ENCODE measurements at places on chromosomes 2 and 18.

GRCh38 chr18:3048121-3048520, 35.2 kb upstream of the LPIN2 start:
- DNase-seq, result no peak

- DNase-seq, result no peak
These were observed 49.5 kb downstream of the CHST9 start for GRCh38 chr18:27135504-27136207.

GRCh38 chr18:27143580-27144287, 41.4 kb downstream of the CHST9 start:
- DNase-seq, result no peak

GRCh38 chr2:96505231-96505889, at the start of gene NEURL3:
TSS of gene NEURL3 (minus strand) at chr2:96505357. CDS start at chr2:96505286, 71 bp downstream.
- no peak for DNase-seq

GRCh38 chr2:188235364-188235763, 56.3 kb upstream of the GULP1 start:
- DNase-seq, result no peak

- no peak for DNase-seq
These were observed 248.8 kb downstream of the IRS1 start for GRCh38 chr2:226550801-226551200.

DNA sequence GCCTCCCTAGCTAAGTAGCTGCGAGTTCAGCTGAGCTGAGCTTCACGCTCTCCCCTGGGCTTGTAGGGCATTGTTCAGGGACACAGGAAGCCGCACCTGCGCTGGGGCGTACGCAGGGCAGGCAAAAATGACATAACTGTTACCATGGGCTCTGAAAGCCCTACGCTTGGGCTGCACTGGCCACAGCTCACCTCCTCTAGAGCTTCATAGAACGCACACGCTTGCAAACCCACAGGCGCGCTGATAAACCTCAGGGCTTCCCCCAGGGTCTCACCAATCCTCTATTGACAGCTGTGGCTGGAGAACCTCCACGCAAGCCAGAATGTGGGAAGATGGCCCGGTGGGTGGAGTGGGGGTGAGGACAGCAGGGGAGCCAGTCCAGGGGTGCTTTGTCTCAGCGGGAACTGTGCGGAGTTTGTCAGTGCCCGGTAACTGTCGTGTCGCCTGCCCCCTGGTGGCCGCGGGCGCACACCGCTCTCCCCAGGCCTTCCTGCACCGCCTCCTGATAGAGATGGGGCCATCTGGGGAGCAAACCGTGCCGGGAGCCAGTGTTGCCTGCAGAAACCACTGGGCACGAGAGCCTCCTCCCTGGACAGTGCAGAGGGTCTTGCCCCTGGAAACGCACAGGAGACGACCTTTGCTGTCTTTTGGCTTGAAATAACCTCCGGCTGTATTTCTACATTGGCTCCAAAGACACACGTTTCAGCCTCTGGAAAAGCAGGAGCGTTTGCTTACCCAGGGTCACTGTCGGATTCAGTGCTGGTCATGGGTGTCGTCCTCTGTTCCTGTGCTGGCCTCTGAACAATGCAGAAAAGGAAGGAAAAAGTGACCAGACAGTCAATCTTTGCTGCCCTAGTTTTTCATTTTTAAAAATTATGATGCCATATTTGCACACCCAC, 17.0 kb upstream of the CIDEA start:
- DNase-seq, result peak; percentile 14

GRCh38 chr2:219483451-219484342, 15.0 kb upstream of the GMPPA start:
- DNase-seq, result no peak

DNA sequence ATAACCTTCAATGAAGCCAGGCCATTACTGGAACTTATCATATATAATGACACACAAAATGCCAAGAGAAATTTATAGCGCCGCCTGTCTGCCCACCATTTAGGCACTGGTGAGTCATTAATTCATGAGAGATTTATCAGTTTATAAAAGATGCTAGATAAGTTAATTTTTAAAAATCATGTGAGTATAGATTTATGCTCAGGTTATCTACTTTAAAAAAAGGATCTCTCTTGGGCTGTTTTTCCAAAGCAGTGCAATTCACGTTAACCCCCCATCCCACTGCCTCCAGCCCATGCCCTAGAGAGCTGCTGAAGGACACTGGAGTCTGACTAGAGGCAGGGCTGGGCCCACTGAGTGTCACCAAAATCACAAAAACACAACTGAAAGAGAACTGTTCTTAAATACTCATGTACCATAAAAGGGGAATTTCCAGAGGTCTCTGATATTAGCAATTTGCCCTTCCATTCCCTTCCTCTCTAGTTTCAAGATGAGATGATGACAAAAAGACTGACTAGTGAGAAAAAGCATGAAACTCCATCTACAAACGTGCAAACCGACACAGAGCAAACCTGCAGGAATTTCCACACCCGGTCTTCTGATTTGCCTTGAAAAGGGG, 160.8 kb downstream of the BCL2 start:
- no peak for DNase-seq

DNA sequence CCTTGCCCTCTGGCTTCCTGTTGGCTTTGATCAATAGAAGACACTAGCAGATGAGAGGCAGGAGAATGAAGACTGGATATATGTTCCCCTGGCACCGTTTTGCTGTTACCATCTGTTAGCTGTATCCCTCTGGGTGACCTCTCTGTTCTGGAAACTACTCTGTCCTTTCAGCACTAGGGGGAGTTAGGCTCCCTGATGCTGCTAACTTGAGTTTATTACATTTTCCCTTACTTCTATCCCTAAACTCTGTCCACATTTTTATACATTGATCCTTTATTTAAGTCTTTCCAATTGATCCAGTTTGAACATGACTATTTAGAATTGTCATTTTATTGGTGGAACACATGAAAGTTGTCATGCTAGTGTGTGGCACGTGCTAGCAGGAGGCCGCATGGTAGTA, 1014.3 kb upstream of the CDH2 start:
- no peak for DNase-seq

- peak; percentile 24 for DNase-seq
These were observed at the start of gene MC5R for GRCh38 chr18:13823707-13824395. TSS of gene MC5R (plus strand) at chr18:13824149. CDS start at chr18:13825766, 1,617 bp downstream.

DNA sequence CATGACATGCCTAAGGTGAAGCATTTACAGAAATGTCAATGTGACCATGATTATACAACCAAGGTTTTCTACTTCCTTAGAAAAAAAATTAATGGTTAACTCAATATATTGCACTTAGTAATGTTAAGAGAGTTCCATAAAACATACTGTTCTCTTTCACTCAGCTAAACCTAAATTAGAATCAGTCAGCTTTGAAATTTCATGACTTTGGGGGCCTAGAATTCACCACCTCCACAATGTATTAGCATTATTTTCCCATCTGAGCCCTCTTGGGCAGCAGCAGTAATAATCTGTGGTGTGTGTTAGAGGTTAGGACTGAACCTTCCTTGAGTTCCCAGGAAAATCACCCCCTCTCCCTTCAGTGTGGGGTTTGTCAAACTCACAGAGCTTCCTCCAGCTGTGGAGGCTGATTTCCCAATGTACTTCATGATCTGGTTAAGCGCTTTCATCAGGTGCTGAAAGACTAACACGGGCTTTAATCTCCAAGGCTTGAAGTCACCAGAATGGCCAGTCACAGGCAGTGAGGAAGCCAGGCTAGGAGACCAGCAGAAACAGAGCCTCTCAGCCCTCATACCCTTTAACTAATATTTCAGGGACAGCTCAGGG, 7.1 kb upstream of the UPP2 start:
- no peak for DNase-seq

DNA sequence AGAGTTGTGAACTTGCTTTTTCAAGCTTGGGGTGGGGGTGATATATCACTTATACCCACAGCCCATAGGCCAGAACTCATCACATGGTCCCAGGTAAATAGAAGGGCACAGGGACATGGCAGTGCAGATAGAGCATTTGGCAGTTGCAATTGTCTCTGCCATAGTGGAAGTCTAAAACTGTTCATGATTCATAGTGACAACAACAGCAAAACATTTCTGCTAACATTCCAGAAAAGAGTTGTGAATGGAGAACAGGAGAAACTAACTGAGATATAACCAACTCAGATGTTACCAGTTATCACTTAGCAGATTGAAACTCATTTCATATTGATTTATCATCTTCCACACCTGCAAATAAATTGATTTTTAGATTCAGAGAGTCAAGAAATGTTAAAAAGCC, 278.6 kb upstream of the KYNU start:
- DNase-seq, result no peak

DNA sequence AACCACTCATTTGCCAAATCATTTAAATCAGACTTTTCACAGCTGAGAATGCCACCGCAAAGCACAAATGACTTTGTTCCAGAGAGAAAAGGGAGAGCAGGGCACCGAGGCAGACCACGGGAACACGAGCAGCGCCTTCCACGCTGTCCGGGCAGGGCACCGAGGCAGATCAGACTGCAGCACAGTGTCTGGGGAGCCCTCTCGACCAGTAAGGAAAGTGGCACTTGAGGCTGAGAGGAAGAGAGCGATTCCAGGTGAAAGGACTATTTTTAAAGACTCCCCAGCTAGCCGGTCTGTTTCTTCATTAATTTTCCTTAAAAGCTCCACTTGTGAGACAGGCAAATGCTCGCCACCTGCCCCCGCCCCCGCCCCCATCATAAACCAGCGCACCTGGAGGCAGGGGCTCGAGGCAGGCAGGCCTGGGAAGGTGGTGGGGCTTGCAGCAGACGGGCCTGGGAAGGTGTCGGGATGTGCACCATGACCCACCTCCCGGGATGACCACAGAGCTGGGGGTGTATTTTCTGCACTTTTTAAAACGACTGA, 80.9 kb upstream of the CTDP1 start:
- DNase-seq, result peak; percentile 78

- no peak for DNase-seq
These were observed 69.4 kb downstream of the LOXHD1 start for GRCh38 chr18:46587600-46587999.

- DNase-seq, result no peak
These were observed 105.3 kb downstream of the TSN start for GRCh38 chr2:121860758-121861227.

- no peak for DNase-seq
These were observed 35.6 kb downstream of the BMP10 start for GRCh38 chr2:68835621-68836020.

GRCh38 chr2:19078709-19079108, 279.7 kb downstream of the OSR1 start:
- DNase-seq, result no peak

DNA sequence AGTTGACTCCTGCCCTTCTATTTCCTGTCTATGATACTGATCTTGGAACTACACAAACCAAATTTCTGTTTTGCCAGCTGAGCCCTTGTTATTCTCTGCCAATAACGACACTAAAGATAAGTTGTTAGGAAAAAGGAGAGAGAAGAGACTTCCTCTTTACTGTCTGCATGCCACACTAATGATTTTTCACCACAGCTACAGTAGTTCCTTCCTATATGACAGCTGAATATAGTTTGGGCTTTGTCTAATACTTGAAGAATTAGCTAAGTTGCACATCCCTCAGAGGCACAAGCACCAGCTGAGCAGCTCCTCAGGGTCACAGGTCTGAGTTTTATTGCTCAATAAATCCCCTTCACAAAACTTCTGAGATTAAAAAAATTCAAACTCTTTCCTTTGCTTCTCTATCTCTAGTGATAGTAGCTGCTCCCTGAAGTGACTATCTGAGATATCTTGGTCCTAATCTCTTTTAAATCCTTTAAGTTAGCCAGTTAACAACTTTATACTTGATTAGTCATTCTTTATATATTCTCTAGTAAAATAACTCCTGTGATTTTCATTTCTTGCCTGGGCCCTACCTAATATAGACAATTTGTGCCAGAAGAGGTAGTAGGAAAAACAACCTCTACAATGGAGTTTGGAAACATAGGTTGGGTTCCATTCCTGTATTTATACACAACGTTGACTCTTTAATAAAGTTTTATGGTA, 253.0 kb upstream of the CNTNAP5 start:
- no peak for DNase-seq

DNA sequence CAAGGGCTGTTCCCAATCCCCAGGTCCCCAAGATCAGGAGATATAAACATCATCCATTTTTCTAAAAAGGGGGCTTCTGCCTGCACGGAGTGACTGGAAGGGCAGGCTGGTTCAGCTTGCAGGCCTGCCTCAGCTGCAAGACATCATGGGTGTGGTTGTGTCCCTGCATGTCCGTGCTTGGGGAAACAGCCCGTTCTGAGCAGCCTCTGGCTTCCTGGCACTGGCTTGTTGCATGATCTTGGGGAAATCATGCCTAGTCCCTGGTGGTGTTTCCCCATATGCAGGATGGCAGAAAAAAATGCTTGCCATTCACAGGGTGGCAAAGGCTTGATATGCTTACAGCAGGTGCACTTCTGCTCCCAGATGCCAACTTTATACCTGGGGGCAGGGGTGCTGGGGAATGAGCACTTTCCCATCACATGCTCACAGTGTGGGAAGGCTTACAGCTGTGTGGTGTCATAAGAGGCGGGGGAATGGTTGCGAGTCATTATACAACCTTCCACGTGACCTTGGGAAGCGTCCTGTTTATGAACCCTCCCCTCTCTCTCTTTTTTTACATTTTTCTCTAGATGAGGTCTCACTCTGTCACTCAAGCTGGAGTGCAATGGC, 7.2 kb downstream of the PCARE start:
- DNase-seq, result no peak

DNA sequence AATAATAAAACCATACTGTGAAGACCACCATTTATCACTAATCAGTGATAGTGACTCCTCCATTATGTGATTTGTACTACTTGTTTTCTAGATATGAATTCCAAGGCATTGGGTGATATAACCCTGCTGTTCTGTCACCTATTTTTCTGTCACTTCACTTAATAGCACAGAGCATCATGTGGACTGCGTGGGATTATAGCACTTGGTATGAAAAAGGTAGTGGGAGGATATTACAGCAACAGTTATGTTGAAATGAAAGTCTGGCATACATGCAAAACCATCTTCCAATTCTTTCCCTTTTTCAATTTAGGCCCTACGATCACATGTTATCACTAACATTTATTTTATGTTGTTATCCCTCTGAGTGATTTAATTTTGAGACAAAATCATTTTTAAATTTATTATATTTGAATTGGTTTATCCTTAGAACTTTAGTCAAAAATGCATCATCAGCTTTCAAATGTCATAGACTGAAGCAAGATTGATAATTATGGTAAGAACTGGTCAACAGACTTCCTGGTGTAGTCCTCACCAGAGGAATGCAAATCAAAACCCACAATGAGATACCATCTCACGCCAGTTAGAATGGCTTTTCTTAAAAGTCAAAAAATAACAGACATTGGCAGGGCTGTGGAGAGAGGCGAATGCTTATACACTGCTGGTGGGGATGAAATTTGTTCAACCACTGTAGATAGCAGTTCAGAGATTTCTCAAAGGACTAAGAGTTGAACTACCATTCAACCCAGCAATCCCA, 242.6 kb downstream of the IKZF2 start:
- DNase-seq, result no peak

GRCh38 chr2:214322662-214323061, 88.2 kb upstream of the VWC2L start:
- DNase-seq, result no peak

DNA sequence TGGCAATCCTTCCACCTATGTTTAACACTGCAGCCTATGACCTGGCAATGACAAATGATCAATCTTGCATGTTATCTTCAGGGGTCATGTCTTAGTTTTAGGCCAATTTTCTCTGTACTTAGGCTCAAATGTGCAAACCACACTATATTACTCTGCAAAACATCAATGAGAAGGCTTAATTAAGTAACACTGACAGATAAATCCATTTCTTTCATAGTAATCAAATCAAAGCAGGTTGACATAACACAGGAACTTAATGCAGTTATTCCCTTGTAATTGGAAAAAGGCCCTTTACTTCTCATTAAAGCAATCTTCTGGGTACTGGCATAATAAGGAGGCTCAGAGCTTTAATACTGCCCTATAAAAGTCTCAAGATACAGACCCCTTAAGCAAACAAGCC, 114.4 kb downstream of the TCF4 start:
- DNase-seq, result no peak

All from DMS79 treated with DMSO at 0.1 percent for 48 hours (cell line).